Hindlimb muscle (tissue), 1 donor: ENCODE measurements at places on chromosomes 6 and 20. TPM values are rescaled to one million over a fixed set of nuclear protein-coding genes. Genes with fewer than 3 reads are reported as not detected.

The POLR1C gene
- polyA plus RNA-seq = 14.6 TPM

The FOXA2 gene
- polyA plus RNA-seq = not detected

The WFDC2 gene
- not detected for polyA plus RNA-seq

The OPRM1 gene
- polyA plus RNA-seq = not detected

- no peak for DNase-seq
Observed at GRCh38 chr6:25366903-25367545, 87.8 kb downstream of the CARMIL1 start.

DNA sequence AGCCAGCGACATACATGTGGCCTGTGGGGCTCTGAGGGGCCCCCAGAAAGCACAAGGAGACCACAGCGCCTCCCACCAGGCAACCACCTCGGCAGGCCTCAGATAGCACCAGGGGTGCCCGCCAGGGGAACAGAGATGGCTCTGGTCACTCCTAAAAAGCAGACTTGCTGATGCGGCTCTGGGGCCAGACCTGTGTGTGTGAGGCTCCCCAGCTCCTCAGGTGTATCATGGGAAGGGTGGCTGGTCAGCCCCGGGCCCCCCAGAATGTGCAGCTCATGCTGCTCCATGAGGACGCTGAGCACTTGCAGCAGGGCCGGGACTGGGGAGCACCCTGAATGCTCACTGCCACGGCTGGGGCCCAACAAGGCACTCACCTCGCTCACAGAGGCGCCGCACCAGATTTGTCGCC is 60.2 kb downstream of the PYGB start:
- DNase-seq = no peak
